ENCODE measurements at places on chromosomes 12 and 14. TPM values are rescaled to one million over a fixed set of nuclear protein-coding genes. Genes with fewer than 3 reads are reported as not detected.

DNA sequence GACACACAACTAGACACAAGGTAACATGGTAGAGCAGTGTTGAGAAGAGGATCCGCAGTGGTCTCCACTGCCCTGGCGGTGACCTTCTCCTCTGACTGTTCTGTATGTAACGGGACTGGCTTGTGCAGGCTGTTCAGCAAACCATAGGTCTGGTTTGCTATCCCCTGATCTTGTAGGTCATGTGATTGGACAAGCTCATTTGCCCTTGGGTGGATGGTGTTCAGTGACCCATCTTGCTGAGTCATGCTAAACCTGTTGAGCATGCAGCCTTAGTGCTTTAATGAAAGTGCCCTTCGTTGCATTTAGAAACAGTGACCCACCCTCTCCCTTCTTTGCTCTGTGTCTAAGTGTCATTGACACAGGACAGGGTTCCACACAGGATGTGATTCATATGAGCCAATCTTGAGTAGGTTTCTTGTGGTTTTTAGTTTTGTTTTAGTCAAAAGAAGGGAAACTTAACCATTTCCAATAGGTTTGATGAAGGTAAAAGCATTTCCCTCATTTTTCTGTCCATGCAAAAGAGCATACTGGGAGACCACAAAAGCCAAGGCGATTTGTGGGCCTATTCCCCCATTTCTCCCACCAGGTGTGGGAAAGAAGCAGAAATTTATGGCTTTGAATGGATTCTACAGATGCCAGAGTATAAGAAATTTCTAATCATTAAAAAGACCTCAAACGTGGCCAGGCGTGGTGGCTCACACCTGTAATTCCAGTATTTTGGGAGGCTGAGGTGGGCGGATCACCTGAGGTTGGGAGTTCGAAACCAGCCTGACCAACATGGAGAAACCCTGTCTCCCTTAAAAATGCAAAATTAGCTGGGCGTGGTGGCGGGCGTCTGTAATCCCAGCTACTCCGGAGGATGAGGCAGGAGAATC lies 32.6 kb upstream of the HIF1A start:
- peak; percentile 81 for DNase-seq

DNA sequence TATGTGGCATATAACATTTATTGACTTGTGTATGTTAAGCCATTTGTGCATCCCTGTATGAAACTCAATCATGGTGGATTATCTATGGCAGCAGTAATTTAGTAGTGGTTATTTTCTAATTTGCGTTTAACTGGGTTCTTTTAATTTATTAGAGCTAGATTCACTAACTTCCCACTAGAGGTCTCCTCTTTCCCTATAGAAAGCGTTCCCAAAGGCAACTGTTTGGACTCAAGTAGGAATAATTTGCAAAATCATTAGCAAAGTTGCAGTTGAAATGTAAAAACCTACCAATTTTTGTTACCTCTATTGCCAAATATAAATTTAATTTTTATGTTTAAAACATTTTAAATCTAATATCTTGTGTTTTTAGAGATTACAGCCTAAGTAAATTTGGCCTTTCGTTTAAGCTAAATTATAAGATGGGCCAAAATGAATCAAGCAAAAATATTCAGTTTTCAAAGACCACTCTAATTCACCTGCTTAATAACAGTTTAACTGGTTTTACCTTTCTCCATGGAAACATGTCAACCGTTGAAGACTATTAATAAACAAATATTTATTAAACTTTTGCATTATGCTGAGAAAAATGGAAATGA lies 6.0 kb downstream of the DMAC2L start:
- DNase-seq, result no peak

DNA sequence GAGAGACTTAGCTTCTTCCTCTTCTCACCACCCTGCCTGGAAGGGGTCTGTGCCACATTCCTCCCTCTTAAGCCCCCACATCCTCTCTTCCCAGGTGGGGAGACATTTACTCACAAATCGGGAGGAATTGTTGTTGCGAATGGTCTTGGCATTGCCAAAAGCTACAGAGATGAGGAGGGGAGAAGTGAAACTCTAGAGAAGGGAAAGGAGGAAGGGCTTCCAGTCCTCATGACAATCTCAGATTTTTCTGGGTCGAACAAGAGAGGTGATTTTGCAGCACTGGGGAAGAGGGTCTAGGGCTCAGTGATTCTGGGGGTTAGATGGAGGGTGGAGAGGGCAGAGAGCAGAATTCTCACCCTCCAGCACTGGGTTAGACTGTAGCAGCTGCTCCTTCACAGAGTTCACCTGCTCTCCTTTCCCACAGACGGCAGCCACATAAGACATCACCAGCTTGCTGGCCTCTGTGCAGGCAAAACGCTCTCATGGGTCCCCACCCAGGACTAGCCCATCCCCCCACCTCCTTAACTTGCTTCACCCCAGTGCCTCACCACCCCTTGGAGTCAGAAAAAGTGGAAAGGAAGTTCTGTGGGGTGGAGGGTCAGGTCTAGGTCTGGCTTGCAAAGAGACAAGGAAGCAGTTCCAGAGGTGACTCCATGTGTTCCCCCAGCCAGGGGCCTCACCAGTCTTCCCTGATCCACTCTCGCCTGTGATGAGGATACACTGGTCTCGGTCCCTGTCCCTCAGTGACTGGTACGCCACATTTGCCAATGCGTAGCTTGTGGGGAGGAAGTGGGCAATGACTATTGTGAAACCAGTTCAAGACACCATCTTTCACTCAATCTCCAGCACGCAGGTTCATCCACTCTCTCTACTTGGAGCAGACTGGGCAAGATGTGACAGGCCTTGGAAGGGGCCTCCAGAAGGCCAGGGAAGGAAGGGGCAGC lies 2.7 kb downstream of the MYO1A start:
- DNase-seq, result no peak

- peak; percentile 85 for DNase-seq
Measured at GRCh38 chr12:75329918-75330826, at the start of gene CAPS2. Gene CAPS2, minus strand, starts transcription at chr12:75330324. Its CDS starts 3,826 bp downstream, at chr12:75326498.

GRCh38 chr12:12606781-12607589 lies 4.7 kb upstream of the CREBL2 start:
- peak; percentile 91 for DNase-seq

- no peak for DNase-seq
Measured at GRCh38 chr12:54033106-54033979, 493 bp downstream of the HOXC5 start.

GRCh38 chr12:133165776-133166175 lies 15.5 kb upstream of the ZNF268 start:
- no peak for DNase-seq

DNA sequence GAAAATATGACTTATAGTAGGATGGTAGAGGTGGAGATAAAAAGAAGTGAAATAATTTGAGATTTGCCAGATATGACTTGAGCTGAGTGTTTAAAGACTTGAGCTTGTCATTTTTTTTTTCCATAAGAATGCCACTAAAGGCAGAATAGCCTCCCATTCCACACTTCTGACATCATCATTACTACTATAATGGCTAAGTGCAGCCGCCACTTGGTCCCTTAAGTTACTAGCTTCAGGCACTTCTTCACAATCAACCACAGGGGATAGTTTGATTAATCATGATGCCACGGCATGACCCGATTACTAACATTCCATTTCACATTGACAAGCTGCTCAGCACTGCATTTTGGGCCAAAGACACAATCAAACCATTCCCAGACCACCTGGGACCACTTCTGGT lies 127.9 kb downstream of the EFCAB11 start:
- DNase-seq, result peak; percentile 43

DNA sequence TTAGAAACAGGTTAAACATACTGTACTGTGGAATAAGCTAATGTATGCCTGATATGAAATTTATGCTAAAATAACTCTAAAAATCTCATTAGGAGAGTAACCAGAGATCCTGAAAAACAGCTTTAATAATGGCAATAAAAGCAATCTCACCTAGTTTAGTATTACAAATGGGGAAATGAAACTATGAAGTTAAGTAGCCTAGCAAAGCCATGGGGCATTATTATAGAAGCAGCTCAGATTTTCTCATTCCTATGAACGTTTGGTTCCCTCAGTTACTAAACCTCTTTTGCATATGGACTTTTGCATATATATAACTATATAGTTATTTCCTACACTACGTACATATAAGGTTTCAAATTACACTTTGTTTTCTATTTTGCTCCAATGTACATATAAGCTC lies 25.0 kb upstream of the APPL2 start:
- no peak for DNase-seq

Gene DTD2
- 24.7 TPM for total RNA-seq

Gene FAM186B
- total RNA-seq, result 0.57 TPM

Gene ITGB7
- total RNA-seq, result 1.3 TPM

Gene STAC3
- total RNA-seq, result 0.75 TPM

Gene AKAP5
- total RNA-seq, result 2.9 TPM

Gene RHEBL1
- total RNA-seq, result 1.9 TPM
